Mucosa of descending colon (tissue), 3 donors: ENCODE measurements at places on chromosomes 5 and 9. TPM values are rescaled to one million over a fixed set of nuclear protein-coding genes. Genes with fewer than 3 reads are reported as not detected.
A peak's percentile ranks its signal among the peaks of the same experiment; 100 is the strongest.

- peak; percentile 70 for DNase-seq
Observed at GRCh38 chr5:10701567-10702039, 59.4 kb downstream of the DAP start.

- DNase-seq: no peak
Observed at GRCh38 chr5:53333160-53333559, 147.3 kb upstream of the FST start.

DNA sequence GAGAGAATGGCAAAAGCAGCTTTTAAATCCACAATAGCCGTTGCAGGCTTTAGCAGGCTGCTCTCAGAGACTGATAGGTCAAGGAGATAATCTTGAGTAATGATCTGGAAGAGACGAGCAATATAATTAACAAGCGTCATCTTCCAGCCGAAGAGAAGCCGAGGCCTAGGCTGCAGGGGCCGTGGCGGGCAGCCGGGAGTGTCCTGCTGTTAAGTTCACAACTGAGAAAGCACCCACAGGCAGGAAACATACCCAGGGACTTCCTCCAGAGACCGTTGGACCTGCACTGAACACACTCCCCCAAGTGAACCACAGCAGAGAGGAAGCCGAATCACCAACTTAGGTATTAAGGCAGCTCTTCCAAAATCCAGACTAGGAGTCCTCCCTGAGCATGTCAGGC, 182.3 kb downstream of the IRX2 start:
- no peak for DNase-seq

DNA sequence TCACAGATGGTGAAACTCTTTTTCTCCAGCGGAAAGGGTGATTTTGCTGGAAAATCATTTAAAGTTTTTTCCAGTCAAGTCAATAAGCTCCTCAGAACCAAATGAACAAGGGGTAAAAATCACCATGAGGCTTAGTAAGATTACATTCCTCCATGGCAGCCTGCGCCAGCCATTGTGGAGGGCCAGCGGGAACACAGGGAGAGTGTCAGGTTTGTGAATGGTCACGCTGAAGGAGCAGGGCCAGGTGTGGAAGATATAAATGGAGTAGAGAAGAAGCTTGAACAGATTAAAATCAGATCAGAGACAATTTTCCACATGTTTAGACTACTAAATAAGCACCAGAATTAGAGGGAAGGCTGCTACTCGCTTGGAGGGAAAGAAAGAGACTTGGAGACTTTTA, 208.8 kb downstream of the NR3C1 start:
- no peak for DNase-seq

GRCh38 chr9:123471843-123472570, 116.0 kb downstream of the CRB2 start:
- no peak for DNase-seq

DNA sequence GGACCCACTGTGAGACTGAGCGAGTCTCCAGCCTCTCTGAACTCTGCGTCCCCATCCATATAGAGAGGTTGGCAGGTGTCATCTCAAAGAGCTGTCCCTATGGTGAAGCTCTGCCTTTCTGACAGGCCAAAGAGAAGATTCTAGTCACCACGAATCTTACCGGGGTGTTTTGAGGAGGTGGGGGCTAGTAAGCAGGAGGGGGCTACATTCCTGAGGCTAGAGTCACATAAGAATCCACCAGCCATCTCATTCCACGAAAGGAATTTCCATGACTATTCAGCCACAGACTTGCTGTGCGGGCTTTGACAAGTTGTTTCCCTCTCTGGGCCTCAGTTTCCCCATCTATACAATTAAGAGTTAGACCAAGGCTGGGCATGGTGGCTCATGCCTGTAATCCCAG, 16.3 kb downstream of the PDGFRB start:
- no peak for DNase-seq

DNA sequence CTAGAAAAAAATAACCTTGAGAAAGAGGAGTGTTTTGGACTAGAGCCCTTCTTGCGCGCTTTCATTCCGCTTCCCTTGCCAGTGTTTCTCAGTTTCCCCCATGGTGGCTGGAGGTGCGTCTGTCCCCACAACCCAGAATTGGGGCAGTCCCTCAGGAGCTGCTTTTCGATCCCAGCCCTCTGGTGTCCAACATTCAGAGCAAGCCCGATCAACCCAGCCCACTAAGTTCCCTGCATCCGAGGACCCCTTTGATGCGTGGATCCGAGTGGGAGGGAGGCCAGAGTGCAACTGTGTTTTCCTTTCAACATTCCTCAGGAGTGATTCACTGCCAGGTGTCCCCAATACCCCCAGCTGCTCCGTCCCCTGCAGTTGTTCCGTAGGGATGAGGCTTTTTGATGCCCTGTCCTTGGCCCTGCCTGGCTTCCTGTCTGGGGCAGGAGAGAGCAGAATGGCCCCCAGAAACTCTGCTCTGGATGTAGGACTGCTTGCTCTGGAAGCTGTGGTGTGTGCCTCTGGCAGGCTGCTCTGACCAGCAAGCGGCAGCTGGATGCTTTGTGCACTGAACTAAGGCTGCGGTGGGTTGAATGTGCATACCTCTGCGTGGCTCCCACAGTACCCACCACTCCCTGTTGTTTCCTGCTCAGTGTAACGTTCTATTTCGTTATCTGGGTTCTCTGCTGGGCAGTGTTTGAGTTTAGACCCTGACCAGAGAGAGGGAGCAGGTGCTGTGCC, 117.5 kb downstream of the BOD1 start:
- no peak for DNase-seq

DNA sequence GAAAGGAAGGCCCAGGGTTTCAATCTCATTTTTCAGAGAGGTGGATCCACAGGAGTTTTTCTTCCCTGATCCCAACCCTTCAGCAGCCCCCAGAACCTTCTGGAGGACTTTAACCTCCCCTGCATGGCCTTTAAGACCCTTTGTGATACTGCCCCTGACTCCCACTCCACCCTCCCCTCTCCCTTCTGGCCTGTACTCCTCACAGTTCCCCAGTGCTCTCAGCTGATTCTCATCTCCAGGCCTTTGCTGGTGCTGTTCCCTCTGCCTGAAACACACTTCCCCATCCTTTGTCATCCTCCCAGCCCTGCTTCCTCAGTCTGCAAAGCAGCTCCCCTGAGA, 18.5 kb downstream of the NEURL1B start:
- no peak for DNase-seq

- DNase-seq: no peak
Observed at GRCh38 chr5:150596826-150597225, 43.6 kb upstream of the SYNPO start.

DNA sequence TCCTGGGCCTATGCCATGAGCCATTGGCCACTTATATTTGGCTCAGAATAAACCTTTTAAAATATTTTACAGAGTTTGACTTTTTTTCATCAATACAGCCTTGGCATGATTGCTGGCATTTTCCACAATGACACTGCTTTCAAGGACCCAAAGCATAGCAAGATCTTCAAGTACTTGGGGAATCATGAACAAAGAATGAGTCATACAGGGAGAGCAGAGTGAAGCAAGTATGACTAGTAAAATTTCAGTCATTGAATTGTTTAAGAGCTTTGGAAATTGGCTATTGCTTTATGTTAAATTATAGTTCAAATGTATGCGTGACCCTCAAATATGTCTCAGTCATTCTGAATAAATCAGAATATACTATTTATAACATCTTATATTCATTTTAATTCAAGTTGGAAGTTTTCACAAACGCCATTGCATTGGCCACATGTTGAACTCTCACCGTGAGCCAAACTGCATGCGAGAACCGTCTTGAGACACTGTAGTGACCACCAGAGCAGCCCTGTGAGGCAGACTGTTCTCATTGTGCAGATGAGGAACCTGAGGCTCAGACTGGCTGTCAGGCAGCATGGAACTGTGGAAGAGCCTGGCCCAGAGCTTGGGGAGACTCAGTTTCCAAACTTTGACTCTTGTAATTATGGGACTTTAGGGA, 52.9 kb downstream of the GDNF start:
- DNase-seq: no peak

DNA sequence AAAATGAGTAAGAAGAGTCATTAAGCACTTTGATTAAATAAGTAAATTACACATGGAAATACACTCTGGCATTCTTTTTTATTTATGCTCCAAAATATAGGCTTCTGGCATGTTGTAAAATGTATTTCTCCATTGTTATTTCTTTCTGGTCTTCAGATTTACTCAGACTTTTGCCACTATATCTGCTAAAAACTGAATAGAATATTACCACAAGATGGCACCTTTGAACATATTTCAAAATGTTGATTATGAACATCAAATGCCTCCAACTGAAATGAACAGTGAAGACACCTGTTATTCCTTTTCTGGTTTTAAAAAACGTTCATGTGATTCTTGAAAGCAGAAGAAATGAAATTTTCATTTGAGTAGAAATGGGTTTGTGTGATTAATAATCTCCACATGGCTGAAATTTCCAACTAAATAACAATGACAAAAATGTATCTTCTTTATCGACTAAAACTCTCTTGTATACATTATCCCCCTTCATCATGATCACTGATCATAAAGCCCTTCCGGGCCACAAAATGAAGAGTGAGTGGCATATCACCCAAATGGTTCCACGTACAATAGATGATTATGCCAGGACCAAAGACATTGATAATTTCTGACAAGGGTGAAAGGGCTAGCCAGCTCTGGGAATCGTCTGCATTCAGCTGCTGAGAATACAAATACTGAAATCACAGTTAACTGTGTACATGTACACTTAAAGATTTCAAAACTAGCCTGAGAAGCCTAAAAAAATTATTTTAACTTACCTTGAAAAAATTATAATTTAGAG, 23.8 kb downstream of the TYRP1 start:
- no peak for DNase-seq

DNA sequence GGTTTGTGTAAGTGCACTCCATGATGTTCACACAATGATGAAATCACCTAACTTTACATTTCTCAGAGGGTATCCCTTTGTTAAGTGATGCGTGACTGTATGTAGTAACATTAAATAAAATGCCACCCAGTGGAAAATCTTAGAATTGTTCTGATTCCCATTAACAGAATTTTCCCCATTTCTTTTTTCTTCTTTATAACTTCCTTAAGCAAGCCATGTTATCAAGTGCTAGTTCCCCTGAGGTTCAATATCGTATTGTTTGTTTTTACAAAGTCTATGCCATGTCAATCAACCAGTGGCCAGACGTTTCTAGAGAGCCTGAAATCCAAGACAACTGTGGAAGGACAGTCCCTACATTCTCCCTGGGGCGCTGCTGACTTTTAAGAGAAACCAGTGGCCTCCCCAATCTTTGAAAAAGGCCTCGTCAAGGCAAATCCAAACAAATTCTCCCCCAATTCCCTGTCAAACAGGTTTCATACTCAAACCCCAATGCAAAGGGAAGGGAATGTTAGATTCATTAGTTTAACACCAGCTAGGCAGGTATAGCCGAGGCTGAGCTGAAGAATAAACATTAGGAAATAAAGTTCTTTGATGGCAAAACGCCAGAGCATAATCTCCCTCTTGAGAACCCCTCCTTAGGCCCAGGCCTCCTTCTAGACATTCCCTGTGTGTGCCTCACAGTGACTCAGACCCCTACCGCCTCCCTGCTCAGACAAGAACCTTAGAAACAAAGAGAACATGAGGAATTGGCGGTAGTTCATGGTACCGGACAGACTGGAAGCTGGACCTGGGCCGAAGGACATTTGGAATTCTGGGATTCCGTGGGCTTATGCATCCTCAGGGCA, 198.7 kb downstream of the GNA14 start:
- DNase-seq: no peak

DNA sequence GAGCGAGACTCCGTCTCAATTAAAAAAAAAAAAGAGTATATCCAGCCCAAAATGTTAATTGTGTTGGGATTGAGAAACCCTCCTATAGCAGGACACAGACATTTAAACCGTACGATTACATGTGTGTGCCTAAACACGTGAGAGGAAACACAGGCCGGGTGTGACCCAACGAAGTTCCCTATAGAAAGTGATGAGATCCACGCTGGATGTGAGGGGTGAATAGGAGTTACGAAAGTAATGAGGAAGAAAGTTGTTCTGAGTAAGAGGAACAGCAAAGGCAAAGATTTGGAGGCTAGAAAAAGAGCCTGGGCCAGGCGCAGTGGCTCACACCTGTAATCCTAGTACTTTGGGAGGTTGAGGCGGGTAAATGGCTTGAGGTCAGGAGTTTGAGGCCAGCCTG, 13.6 kb downstream of the NAIF1 start:
- no peak for DNase-seq

DNA sequence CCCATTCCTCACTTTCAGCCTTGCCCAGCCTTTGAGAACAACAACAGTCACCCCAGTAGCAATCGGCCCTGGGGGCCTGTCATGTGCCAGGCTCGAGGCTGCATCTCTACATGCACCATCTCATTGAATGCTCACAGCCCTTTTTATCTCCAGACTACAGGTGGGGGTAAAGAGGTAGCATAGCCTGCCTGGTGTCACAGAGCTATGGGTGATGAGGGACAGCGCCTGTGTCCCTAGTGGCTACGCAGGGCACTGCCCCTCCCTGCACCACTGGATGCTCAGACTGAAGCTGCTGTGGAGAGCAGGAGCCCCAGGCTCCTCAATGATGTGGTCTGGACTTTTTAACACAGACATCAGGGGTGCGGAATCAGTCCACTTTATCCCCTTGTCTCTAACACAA, 2.8 kb downstream of the CAMK2A start:
- peak; percentile 22 for DNase-seq

DNA sequence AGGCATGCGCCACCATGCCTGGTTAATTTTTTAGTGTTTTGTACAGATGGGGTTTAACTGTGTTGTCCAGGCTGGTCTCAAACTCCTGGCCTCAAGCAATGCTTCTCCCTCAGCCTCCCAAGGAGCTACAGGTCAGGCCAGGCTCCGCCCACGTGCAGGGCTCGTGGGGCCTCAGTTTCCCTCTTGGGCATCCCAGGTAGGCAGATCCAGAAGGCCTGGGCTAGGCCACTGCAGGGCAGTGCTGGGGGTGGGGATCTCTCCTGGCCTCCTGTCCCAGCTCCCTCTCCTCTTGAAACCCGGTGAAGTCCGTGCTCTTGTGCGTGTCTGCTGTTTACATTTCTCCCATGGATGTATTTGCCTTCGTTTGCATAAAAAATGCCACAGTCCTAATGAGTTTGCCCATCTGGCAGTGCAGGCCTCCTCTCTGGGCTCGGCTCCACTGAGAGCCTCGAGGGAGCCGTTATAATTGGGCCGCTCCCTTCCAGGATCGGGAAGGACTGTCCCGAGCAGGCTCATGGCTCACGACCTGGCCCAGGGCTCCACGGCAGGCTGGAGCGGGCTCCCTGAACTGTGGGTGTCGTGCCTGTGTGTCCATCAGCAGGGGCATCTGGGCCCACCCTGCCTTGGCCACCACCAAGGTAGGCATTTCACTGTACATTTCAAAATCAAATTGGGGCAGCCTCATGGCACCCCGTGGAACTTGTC, 52.6 kb upstream of the RUFY1 start:
- DNase-seq: no peak

DNA sequence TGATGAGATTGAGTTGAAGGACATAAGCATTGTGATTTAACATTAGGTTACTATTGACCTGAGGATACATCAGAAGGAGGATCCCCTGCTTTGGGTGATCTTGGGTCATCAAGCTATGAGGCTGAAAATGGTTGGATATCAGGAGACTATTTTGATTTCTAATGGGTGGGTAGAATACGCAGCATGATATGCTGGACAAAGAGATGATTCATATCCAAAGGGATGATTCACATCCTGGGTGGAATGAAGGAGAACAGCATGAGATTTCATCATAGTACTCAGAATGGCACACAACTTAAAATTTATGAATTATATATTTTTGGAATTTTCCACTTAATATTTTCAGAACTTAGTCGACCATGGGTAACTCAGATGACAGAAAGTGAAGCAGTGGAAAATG, 1759.5 kb upstream of the C9orf72 start:
- DNase-seq: no peak

NUTM2F gene
- total RNA-seq: not detected

DIRAS2 gene
- total RNA-seq: 0.12 TPM

F2RL2 gene
- 0.17 TPM for total RNA-seq

ENTPD2 gene
- total RNA-seq: 7.7 TPM

C5orf52 gene
- total RNA-seq: 3.5 TPM

PCDHA13 gene
- 0.32 TPM for total RNA-seq

GMCL2 gene
- total RNA-seq: not detected

NME5 gene
- total RNA-seq: not detected
